ENCODE measurements at places on chromosomes 12 and 14. TPM values are rescaled to one million over a fixed set of nuclear protein-coding genes. Genes with fewer than 3 reads are reported as not detected.

Gene SCN8A
- total RNA-seq = 1.2 TPM

Gene CBLN3
- 5.0 TPM for total RNA-seq

DNA sequence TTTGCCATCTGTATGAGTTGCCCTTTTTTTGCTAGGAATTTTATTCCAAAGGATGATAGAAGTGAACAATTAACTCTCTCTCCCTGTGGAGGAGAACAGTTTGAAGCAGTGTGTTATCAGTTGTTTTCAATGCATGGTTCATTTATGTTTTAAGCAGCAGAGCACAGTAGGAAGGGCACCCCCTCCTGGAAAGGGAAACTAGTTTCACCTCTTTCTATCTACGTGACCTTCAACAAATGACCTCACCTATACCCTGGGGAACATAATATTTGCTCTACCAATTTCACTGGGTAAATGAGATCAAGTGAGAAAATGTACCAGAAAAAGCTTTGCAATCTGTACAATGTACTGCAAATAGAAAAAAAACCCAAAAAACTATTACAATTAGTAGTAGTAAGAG is 5.4 kb upstream of the DCP1B start:
- DNase-seq = no peak

- DNase-seq = peak; percentile 8
Observed at GRCh38 chr12:131511391-131511802, 199.5 kb upstream of the SFSWAP start.

DNA sequence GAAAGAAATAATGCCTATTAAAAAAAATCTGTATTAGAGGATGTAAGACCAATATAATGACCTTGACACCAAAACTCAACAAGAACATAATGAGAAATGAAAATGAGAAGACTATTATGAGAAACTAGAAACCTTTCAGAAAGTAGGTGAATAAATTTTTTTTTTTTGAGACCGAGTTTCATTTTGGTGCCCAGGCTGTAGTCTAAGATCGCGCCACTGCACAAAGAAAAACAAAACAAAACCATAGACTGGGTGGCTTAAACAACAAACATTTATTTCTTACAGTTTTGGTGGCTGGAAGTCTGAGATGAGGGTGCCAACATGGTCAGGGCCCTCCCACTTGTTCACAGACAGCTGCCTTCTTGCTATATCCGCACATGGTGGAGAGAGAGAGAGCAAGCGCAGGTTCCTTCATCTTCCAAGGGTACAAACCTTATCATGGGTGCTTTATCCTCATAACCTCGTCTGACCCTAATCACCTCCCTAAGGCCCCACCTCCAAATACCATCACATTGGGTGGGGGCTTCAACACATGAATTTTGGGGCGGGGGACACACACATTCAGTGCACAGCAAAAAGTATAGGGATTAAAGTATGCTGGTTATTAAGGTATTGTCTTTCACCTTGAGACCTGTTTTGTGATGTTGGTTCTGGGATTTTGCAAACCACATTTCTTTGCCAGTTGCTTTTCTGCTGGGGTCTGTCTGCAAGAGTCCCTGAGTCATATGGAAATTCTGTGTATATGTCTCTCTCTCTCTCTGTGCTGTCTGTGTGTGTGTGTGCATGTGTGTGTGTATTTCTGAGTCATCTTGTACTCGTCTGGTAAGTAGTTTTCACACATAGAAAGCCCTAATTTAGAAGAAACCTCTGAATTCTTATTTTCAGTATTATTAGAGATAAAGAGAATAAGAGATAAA is 26.2 kb downstream of the ZCRB1 start:
- no peak for DNase-seq

- no peak for DNase-seq
Observed at GRCh38 chr12:108151533-108152169, 22.6 kb downstream of the WSCD2 start.

DNA sequence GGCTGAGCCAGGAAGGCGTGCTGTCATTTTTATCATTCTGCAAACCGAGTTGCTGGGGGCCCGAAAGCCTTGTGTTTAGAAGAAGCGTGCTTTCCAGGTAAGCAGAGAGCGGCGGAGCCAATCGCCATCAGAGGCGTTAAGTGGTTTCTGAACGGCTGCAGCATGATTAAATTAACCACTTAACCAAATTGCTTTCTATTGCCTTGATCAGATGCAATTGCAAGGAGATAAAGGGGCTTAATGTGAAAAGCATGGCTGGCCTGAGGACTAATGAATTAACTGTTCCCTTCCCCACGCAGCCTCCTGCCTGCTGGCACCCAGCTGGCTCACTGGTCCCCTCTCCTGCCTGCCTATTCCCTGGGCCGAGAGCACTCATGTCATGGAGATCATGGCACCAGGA is 36.6 kb upstream of the CHGA start:
- no peak for DNase-seq

DNA sequence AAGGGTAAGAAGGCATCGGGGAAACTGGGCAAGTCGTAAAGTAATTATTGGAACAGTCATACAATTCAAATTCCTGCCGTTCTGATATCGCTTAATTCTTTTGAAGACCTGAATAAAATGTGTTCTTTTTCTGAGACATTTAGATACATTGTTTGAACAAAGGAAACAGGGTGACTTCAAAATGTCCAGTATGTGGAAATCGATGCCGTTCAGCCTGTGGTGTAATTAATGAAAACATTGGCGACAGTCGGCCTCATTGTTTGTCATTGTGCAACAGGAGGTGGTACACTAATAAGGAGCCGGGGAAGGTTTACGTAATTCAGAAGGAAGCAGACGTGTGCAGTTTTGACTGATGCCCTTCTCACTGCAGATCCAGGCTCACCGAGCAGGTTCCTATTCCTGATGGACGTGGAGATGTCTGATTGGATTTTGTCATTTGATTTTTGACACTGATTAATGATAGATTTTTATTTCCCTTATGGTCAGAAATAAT is 92.7 kb downstream of the BORCS5 start:
- DNase-seq = no peak

GRCh38 chr12:68290126-68290525 is 36.7 kb upstream of the IL22 start:
- DNase-seq = no peak
